ENCODE measurements at places on chromosomes 12 and 14.

- DNase-seq: no peak
Measured at GRCh38 chr12:91240386-91241095, 57.9 kb upstream of the DCN start.

- DNase-seq: no peak
Measured at GRCh38 chr14:61219256-61219655, 61.9 kb downstream of the TMEM30B start.

GRCh38 chr12:104788840-104789271 is 169.2 kb downstream of the SLC41A2 start:
- peak; percentile 63 for DNase-seq

GRCh38 chr14:41668356-41668755 is 61.7 kb downstream of the LRFN5 start:
- DNase-seq: no peak

DNA sequence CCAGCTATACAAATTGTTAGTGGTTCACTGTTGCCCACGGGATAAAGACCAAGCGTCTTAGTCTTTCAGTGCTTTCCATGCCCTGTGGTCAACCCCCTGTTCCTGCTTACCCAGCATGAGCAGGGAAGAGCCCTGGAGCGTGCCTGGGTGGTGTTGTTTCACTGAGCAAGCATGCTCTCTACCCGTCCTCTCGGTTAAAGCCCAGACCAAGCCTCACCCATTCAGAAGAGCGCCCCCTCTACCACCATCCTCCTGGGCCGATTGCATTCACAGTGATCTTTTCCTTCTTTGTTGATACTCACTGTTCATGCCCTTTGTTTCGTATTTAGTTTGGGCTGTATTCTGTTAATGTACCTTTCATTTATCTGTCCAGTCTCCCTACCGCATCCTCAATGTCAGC is 25.1 kb downstream of the DYRK4 start:
- DNase-seq: no peak

DNA sequence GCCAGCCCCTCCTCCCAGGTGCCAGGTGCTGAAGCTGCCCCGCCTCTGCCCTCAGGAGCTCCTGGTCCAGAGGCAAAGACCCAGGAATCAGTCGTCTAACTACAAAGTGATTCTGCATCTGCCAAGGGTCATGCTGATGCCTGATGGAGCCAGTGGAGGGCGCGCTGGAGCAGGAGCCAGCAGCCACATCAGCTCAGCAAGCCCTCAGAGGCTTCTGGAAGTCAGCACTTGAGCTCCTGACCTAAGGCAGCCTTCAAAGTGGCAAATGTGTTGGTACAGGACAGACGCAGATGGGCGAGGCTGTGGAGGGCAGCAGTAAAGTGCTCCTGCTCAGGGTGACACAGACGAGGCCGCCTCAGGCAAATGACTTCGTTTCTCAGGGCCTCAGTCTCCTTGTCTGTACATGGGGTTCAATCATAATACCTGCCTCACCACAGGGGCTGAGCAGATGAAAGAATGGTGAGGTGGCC is 10.9 kb downstream of the C12orf43 start:
- DNase-seq: peak; percentile 67

- no peak for DNase-seq
Measured at GRCh38 chr14:103728721-103729120, 13.1 kb downstream of the ZFYVE21 start.

DNA sequence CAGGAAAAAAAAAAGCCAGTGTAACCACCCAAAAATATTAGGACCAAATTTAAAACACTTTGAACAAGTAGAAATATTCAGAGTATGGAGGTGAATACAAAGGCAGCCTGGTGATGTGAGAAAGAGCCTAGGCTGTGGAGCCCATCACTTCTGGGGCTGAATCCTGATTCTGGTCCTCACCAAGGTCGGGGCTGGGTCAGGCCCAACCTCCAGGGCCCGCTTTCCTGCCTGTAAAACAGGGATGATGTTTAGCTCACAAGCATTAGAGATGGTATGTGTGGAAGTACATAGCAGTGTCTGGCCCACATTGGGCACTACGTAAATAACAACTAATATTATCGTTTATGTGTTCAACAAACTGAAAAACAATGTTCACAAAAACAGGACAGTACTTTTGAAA is 7.8 kb upstream of the CAMKK2 start:
- no peak for DNase-seq

- DNase-seq: no peak
Measured at GRCh38 chr12:18443768-18444437, 182.6 kb downstream of the PIK3C2G start.

DNA sequence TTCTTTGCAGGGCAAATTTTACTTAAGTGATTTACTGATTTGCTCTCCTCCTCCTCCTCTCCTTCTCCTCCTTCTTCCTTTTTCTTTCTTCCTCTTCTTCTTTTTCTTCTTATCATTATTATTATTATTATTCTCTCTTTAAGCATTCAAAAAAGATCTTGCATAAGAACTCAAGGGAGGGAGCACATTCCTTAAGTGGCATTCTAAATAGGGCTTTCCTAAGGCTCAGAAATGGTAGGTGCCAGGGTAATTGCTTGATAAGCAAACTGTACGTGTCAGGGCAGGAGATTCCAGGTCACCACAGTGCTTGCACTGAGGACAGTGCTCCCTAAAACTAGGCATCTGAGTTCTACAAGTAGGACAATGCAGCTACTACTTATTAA is 92.4 kb downstream of the SPTSSA start:
- DNase-seq: no peak

All from OCI-M1 (cell line).